ENCODE measurements at places on chromosomes 3 and 15. TPM values are rescaled to one million over a fixed set of nuclear protein-coding genes. Genes with fewer than 3 reads are reported as not detected.

GRCh38 chr3:66642484-66642883 lies 141.7 kb upstream of the LRIG1 start:
- DNase-seq = no peak

GRCh38 chr15:99850517-99850916 lies 117.3 kb upstream of the LYSMD4 start:
- DNase-seq = no peak

GRCh38 chr3:112407214-112407887 lies 74.4 kb downstream of the CD200 start:
- DNase-seq = no peak

FEZF2 gene
- not detected for total RNA-seq

DNA sequence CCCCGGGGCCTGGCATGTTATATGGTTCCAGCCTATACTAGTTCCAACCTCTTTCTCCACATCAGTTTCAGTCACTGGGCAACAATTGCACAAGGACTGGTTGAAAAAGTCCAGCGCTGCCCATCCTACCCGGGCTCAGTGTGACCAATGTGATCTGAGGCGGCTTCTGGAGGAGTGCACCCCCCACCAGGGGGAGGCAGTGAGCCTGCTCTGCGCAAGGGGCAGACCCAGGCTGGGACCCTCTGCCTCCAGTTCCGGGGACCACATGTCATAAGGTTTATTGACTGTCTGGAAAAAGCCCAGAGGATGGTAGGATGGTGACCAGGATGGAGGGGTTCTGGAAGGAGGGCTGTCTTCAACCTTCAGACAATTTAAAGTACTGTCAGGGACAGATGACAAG lies 25.6 kb upstream of the NR2E3 start:
- DNase-seq = no peak

TMC3 gene
- not detected for total RNA-seq

ATP8B4 gene
- 0.34 TPM for total RNA-seq
